ENCODE measurements at places on chromosomes 1 and 21. TPM values are rescaled to one million over a fixed set of nuclear protein-coding genes. Genes with fewer than 3 reads are reported as not detected.
A peak's percentile ranks its signal among the peaks of the same experiment; 100 is the strongest.

The GSTM1 gene
- not detected for total RNA-seq

The ENAH gene
- total RNA-seq, result 34.9 TPM

The SGIP1 gene
- total RNA-seq, result not detected

The DARS2 gene
- total RNA-seq, result 9.6 TPM

The AK5 gene
- not detected for total RNA-seq

- H3K36me3 ChIP-seq, result no peaks in the 10 kb centered on the region
- no peaks in the 10 kb centered on the region for H3K27me3 ChIP-seq
- H3K4me1 ChIP-seq, result no peaks in the 10 kb centered on the region
- no peak for DNase-seq
Measured at GRCh38 chr1:160844447-160845232, 18.0 kb downstream of the CD244 start.

- peaks cover 27% of the 10 kb centered on the region for H3K27me3 ChIP-seq
- no peak overlapping the region for H3K27ac ChIP-seq
- no peaks in the 10 kb centered on the region for H3K4me1 ChIP-seq
- H3K36me3 ChIP-seq, result no peaks in the 10 kb centered on the region
- H3K4me3 ChIP-seq, result no peak overlapping the region
- DNase-seq, result no peak
Measured at GRCh38 chr1:18253093-18253492, 145.5 kb downstream of the IGSF21 start.

GRCh38 chr1:71565262-71565661, 484.4 kb upstream of the ZRANB2 start:
- H3K27ac ChIP-seq, result no peak overlapping the region
- H3K4me3 ChIP-seq, result no peak overlapping the region
- no peaks in the 10 kb centered on the region for H3K27me3 ChIP-seq
- H3K4me1 ChIP-seq, result no peaks in the 10 kb centered on the region

- peak overlapping the region; percentile 74 for H3K4me3 ChIP-seq
- H3K27me3 ChIP-seq, result no peaks in the 10 kb centered on the region
- H3K27ac ChIP-seq, result peak overlapping the region; percentile 84
- peaks cover 23% of the 10 kb centered on the region for H3K4me1 ChIP-seq
- DNase-seq, result no peak
Measured at GRCh38 chr1:23423415-23424292, 894 bp downstream of the TCEA3 start.

DNA sequence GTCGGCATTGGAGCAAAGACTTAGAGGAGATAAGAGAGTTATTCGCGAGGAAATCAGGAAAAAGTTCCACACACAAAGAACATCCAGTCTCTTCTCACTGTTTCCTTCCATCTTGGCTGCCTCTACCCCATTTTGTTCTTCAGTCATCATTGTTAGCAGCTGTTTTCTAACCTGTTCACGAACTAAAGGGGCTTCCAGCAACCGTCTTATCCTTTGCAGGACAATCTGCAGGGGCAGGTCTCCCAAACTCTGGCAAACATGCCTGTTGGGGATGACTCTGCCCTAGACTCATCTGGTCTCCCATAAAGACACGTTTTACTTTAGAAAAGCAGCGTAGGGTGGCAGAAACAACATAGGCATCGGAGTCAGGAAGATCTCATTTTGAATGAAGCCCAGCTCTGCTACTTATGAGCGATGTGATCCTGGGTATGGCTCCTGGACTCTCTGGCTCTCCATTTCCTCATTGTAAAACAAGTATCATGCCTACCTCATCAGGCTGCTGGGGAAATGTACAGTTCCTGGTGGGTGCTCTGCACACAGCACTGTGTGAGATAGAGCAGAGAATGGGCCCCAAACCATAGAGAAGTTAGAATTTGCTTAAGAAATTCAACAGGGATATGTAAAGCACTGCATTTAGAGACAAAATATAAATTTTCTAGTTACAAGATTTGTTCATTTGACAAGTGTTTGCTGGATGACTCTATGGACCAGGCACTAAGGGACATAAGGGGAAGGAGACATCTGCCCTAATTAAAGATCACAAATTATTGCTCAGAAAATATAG, 59.7 kb downstream of the MEF2D start:
- H3K27me3 ChIP-seq, result peaks cover 99% of the 10 kb centered on the region
- H3K36me3 ChIP-seq, result no peaks in the 10 kb centered on the region
- H3K27ac ChIP-seq, result no peak overlapping the region
- H3K4me3 ChIP-seq, result no peak overlapping the region

DNA sequence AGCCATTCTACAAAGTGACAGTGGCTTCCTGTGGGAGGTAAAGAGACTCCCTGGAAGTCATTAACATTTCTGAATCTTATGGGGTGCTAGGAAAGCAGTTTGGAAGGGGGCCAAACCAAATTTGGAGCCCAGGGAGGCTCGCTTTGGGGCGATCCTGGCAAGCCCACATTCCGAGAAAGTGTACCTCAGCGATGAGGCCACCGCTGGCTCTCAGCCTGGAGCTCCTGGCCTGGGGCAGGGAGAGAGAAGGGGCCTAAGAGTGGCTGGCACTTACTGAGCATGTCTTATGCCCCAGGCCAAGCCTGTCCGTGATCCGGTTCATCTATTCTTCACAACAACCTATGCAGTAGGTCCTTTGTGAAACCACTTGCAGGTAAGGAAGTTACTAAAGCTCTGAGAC, 98.8 kb downstream of the CCDC185 start:
- DNase-seq, result no peak
- no peak overlapping the region for H3K27ac ChIP-seq
- no peaks in the 10 kb centered on the region for H3K4me1 ChIP-seq
- no peaks in the 10 kb centered on the region for H3K27me3 ChIP-seq
- no peak overlapping the region for H3K4me3 ChIP-seq

DNA sequence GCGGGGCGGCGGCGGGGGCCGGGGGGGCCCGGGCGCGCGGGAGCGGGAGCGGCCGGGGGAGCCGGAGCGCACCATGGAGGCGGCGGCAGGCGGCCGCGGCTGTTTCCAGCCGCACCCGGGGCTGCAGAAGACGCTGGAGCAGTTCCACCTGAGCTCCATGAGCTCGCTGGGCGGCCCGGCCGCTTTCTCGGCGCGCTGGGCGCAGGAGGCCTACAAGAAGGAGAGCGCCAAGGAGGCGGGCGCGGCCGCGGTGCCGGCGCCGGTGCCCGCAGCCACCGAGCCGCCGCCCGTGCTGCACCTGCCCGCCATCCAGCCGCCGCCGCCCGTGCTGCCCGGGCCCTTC, 546 bp downstream of the SKI start:
- no peak for DNase-seq
- peak overlapping the region; percentile 91 for H3K27ac ChIP-seq
